ENCODE measurements at places on chromosomes 16 and 17.

- DNase-seq = no peak
These were observed 4.7 kb downstream of the KRT37 start for GRCh38 chr17:41419716-41420115.

GRCh38 chr17:57956291-57957119 is 1.3 kb upstream of the CUEDC1 start:
- DNase-seq = peak; percentile 25

GRCh38 chr17:32192379-32192778 is 50.1 kb downstream of the RHOT1 start:
- DNase-seq = no peak

- no peak for DNase-seq
These were observed 188.0 kb downstream of the HAPSTR1 start for GRCh38 chr16:9279291-9280068.

DNA sequence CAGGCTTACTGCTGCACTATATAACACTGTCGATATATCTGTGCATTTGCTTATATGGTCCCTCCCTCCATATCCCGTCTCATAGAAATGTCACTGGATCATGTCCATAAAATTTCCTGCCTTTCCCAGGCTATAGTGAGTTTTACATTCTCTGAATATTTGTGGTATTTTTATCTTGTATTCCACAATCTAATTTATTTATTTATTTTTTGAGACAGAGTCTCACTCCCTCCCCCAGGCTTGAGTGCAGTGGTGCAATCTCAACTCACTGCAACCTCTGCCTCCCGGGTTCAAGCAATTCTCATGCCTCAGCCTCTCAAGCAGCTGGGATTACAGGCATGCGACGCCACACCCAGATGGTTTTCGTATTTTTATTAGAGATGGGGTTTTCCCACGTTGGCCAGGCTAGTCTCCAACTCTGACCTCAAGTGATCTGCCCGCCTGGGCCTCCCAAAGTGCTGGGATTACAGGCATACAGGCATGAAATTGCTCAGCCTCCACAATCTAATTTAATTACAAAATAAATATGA is 12.9 kb downstream of the TRIM37 start:
- no peak for DNase-seq

GRCh38 chr17:43143201-43143600 is 18.0 kb upstream of the BRCA1 start:
- no peak for DNase-seq

DNA sequence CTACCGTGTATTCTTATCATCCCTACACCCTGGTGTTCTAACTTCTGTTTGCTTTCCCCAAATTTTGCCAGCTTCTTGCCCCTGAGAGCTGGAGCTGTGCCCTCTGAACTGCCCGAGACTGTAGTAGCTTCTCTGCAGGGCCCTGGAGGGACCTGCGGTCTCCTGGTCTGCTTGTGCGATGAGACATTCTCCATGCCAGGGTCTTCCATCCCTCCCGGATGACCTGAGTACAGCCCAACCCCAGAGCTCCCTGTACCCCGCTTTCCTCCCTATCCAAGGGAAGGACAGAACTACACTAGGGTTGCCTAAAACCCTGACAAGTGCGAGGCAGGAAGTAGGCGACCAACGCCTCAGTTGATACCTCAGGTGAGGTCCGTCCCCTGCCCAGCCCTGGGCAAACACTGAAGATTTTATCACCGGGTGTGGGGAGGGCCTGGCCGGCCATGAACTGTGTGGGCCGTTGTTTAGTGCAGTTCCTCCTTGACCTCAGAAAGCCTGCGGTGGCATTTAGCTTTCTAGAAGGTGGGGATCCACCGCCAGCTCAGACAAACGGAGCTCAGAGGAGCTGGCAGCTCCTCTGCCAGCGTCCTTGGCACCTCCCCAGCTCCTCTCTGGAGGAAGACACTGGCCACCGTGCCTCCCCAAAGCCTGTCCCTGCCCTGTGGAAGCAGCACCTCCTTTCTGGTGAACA is 13.7 kb downstream of the CANT1 start:
- DNase-seq = no peak

All from stimulated activated CD8-positive, alpha-beta memory T cell treated with anti-CD3 and anti-CD28 coated beads, Interleukin-12 subunit alpha, Interleukin-12 subunit beta, amount 100 ng/mL, for 4 hours (primary cell).